ENCODE measurements at places on chromosomes 5 and 9. TPM values are rescaled to one million over a fixed set of nuclear protein-coding genes. Genes with fewer than 3 reads are reported as not detected.

KLHL3 gene
- 1.7 TPM for polyA plus RNA-seq

ENTPD8 gene
- polyA plus RNA-seq, result not detected

ORM2 gene
- 1.1 TPM for polyA plus RNA-seq

MARCHF6 gene
- polyA plus RNA-seq, result 42.6 TPM

CCDC192 gene
- polyA plus RNA-seq, result 0.07 TPM

GPR21 gene
- polyA plus RNA-seq, result not detected

ASPN gene
- polyA plus RNA-seq, result 1.5 TPM

SMC2 gene
- polyA plus RNA-seq, result 3.1 TPM

AGXT2 gene
- polyA plus RNA-seq, result not detected

FOXD4L3 gene
- polyA plus RNA-seq, result not detected

IFNK gene
- not detected for polyA plus RNA-seq

MYOZ3 gene
- polyA plus RNA-seq, result 0.06 TPM

SMU1 gene
- 4.7 TPM for polyA plus RNA-seq

PTBP3 gene
- 11.3 TPM for polyA plus RNA-seq

SARDH gene
- polyA plus RNA-seq, result 6.5 TPM

BARX1 gene
- polyA plus RNA-seq, result 40.7 TPM

SLC22A5 gene
- polyA plus RNA-seq, result 5.1 TPM

LHX2 gene
- 0.53 TPM for polyA plus RNA-seq

PROB1 gene
- polyA plus RNA-seq, result 1.3 TPM

C9orf153 gene
- polyA plus RNA-seq, result 0.19 TPM

BRINP1 gene
- polyA plus RNA-seq, result not detected

GPR150 gene
- not detected for polyA plus RNA-seq

PRR7 gene
- polyA plus RNA-seq, result 0.34 TPM

HTR4 gene
- polyA plus RNA-seq, result not detected

PCDHGA6 gene
- 0.45 TPM for polyA plus RNA-seq

HAVCR1 gene
- polyA plus RNA-seq, result not detected

RBM27 gene
- polyA plus RNA-seq, result 6.9 TPM

SLC4A9 gene
- not detected for polyA plus RNA-seq

MRPS30 gene
- 15.6 TPM for polyA plus RNA-seq

CCDC187 gene
- not detected for polyA plus RNA-seq

ZMAT2 gene
- 91.7 TPM for polyA plus RNA-seq

THBS4 gene
- 35.2 TPM for polyA plus RNA-seq

IL5 gene
- polyA plus RNA-seq, result not detected

SLC6A7 gene
- polyA plus RNA-seq, result not detected

EGFLAM gene
- polyA plus RNA-seq, result 76.7 TPM

TMC1 gene
- 0.19 TPM for polyA plus RNA-seq

SPATA31D4 gene
- polyA plus RNA-seq, result not detected

Measured in adipose tissue (tissue), 3 donors.